ENCODE measurements at places on chromosomes 4 and X.

- DNase-seq, result no peak
Measured at GRCh38 chrX:101385795-101386541, at the start of gene BTK. Gene BTK, minus strand, starts transcription at chrX:101386191. Its CDS starts 10,907 bp downstream, at chrX:101375284.

- DNase-seq, result no peak
Measured at GRCh38 chrX:77768787-77769186, 17.2 kb downstream of the ATRX start.

DNA sequence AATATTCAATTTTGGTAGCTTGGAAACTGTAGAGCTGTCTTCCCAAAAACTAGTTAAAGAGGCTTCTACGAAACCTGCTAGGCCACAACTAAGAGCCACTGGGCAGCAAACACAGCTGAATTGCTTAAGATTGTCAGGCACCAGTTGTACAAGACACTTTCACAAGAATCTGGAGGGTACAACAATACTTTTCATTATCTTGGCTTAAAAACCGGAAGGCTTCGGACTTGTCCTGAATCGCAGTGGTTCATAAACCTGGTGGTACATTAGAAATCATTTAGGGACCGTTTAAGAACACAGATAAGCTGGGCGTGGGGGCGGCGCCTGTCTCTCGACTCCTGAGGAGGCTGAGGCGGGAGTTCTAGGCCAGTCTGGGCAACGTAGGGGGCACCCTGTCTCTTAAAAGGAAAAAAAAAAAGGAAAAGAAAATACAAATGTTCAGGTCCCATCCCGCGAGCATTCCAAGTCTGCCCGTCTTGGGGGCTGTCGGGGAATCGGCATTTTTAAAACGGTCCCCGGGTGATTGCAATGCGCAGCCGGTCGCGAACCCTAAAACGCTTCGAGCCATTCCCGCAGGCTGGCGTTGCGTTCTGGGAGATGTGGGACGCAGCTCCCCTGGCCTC lies 763 bp downstream of the PYURF start:
- DNase-seq, result peak; percentile 64

DNA sequence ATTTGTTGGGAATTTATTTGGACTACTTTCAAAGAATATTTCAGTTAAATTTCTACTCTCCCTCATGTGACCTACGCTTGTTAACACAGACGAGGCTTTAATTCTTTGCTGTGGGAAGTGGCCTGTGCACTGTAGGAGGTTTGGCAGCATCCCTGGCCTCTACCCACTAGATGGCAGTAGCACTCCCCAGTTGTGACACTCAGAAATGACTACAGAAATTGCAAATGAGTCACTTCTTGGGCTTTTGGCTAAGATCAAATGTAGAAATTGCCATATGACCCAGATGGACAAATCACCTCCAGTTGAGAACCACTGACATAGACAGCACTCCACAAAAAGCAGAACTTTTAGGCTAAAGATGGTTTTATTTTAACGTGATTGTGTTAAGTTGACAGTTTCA lies 22.1 kb downstream of the PIR start:
- DNase-seq, result peak; percentile 77

DNA sequence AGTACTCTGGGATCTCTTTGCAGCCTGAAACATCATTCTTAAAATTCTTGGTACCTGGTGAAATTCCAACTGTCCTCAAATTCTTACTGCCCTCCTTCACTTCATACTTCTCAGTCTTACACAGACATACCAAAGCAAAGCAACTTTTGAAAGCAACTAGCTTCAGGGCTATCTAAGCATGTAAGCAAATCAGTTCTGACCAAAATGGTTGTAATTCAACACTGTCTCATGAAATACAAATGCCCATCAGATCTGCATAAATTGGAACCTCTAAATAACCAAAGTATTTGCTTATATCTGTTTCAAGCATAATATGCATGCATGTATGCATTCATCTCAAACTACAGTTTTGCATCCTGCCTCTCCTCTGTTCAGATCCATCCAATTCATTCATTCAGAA lies 308.1 kb upstream of the PPARGC1A start:
- no peak for DNase-seq

GRCh38 chr4:99028187-99028586 lies 32.7 kb downstream of the METAP1 start:
- no peak for DNase-seq

- DNase-seq, result peak; percentile 58
Measured at GRCh38 chr4:74934016-74934831, 1.3 kb downstream of the PARM1 start.

GRCh38 chr4:140256335-140256734 lies 102.4 kb upstream of the MAML3 start:
- no peak for DNase-seq

DNA sequence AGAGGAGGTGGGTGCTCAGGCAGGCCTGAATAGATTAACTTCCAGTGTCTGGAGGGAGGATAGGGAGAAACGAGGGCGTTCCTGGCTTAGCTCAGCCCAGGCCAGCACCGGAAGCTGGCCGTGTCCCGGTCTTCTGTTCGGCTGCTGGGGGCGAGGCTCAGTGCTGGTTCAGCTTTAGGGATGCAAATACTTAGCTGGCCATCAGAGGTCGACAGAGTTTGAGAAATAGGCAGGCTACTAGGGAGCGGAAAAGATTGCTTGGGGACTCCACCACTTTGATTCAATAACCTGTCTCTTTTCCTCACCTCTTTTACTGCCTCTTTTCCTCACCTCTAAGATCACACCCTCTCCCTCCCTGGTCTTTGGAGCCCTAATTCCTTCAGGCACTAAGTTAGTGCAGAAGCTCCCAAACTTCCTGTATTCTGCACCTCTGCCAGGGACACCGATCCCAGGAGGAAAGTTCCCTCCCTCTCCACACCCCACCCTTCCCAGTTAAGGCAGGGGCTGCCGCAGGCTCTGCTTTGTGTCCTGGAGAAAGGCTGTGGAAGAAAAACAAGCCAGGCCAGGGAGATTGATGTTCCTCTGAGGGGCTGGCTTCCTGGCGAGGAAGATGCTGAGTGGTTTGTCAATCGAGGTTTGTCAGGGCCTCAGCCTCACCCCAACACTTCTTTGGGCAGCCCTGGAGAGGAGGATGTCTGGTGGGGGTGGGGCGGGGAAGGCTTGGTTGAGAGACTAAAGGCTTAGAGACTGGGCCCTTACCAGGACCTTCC lies 6.0 kb upstream of the EFNB1 start:
- peak; percentile 41 for DNase-seq

DNA sequence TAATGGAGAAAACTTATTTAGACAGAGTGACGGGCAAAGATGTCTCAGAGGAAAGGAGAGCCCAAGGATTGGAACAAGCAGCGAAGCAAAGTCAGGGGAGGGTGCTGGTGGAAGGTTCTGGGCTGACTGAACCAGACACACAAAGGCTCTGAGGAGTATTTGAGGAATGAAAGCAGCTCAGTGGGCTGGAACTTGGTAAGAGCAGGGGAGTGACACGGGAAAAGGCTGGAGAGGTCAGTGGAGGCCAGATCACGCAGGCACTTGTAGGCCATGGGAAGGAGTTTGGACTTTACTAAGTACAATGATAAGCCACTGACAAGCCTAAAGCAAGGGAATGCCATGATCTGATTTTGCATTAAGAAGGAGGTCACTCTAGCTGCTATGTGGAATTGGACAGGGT lies 71.4 kb downstream of the TSC22D3 start:
- no peak for DNase-seq
